ENCODE measurements at places on chromosomes 7 and 10. TPM values are rescaled to one million over a fixed set of nuclear protein-coding genes. Genes with fewer than 3 reads are reported as not detected.

Gene SPDYE3
- not detected for total RNA-seq

Gene HNRNPF
- total RNA-seq: 259 TPM

Gene CHST15
- 15.5 TPM for total RNA-seq

Gene PURB
- 16.3 TPM for total RNA-seq

Measured in epithelial cell of umbilical artery (primary cell).